ENCODE measurements at places on chromosomes 7 and 10.

- DNase-seq = no peak
Measured at GRCh38 chr7:117402109-117402508, 25.2 kb downstream of the ASZ1 start.

DNA sequence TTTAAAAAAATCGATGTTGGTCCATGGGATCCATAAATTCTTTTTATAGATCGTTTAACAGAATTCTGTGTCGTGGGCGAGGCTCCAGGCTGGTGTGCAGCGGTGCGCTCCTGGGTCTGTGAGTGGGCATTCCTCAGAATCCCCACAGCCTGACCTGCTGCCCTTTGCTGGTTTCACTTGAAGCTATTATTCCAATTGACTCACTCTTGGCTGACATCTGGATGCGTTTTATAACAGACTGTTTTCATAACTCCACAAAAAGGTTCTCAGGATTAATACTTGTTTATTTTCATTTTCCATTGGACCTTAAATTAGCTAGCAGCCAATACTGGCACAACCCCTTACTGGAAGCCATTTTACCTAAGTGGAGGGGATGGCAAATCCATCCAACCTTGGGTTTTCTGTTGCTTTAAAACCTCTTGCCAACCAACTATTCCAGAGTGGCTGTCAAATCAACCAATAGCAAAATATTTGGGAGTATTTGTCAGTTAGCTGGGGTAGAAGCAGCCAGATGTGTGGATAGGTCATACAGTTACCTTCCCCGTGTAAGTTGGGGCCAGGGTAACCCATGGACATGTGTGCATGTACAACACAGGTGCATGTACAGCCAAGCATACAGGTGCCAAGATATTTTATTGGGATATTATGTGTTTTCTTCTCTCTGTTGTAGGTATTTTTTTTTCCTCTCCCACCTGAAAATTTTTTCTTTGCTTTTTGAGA is 160.7 kb upstream of the ZNF32 start:
- no peak for DNase-seq

- DNase-seq = no peak
Measured at GRCh38 chr7:22631730-22632129, 95.3 kb upstream of the IL6 start.

- no peak for DNase-seq
Measured at GRCh38 chr7:46478046-46478445, 557.0 kb upstream of the IGFBP3 start.

GRCh38 chr7:121473645-121474300 is 77.7 kb upstream of the FAM3C start:
- no peak for DNase-seq

- DNase-seq = no peak
Measured at GRCh38 chr7:3861941-3862340, 560.9 kb downstream of the SDK1 start.
